ENCODE measurements at places on chromosomes 16 and 17.

GRCh38 chr17:43135454-43135819 lies 10.3 kb upstream of the BRCA1 start:
- DNase-seq, result no peak

- DNase-seq, result no peak
Observed at GRCh38 chr16:3601614-3602319, 9.6 kb downstream of the SLX4 start.

GRCh38 chr17:12588531-12588930 lies 77.2 kb upstream of the MYOCD start:
- DNase-seq, result no peak

- DNase-seq, result no peak
Observed at GRCh38 chr17:83025636-83026280, 53.7 kb upstream of the METRNL start.

DNA sequence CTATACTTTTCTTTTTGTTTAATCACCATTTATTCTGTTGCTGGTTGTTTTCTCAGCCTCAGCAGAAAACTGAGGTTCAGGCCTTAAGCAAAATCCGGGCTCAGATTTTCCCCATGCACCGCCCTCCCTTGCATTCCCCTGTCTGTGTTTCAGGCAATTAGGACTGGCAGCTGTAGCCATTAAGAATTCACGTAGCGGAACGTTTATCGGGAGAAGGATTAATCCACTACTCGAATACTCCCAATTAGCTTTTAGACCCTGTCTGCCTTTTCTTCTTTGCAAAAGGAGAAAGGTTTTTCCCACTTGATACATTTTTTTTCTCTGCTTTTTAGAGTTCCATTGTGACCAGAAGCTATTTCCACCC lies 173.1 kb downstream of the RPTOR start:
- no peak for DNase-seq

DNA sequence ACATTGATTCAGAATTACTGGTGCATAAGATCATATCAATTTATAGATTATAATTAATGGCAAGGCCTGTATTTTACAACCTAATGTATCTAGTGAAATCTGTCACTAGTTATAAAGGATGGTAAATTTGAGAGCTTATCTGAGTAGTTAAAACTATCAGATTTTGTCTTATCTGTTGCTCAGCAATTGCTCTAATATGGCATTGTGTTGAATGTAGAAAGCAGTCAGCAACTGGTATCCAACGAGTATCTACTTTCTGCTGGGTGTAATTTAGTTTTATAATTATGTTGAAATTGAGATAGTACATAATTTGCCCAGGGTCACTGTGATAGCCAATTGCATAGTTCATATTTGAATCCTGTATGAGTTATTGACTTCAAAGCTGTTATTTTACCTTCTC lies 1005.7 kb downstream of the CDH11 start:
- no peak for DNase-seq

- DNase-seq, result peak; percentile 67
Observed at GRCh38 chr16:28977703-28978662, 3.4 kb downstream of the SPNS1 start.

DNA sequence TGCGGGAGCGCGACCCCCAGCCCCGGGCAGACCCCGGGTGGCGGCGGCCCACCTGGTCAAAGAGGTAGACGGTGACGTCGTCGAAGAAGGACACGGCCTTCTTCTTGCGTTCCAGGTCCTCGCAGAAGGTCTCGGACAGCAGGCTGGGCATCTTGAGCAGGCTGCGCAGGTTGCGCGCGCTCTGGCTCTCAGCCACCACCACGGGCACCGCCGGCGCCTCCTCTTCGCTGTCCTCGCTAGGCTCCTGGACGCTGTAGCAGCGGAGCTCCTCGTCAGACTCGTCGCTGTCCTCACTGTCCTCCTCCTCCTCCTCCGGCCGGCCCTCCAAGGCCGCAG lies 45.2 kb upstream of the PVALEF start:
- DNase-seq, result no peak

GRCh38 chr17:27807567-27808470 lies 7.5 kb upstream of the NOS2 start:
- peak; percentile 75 for DNase-seq

- no peak for DNase-seq
Observed at GRCh38 chr17:28717578-28718332, at the start of gene RAB34. RAB34 (minus strand) TSS chr17:28717868; CDS start chr17:28717266, 602 bp downstream.

DNA sequence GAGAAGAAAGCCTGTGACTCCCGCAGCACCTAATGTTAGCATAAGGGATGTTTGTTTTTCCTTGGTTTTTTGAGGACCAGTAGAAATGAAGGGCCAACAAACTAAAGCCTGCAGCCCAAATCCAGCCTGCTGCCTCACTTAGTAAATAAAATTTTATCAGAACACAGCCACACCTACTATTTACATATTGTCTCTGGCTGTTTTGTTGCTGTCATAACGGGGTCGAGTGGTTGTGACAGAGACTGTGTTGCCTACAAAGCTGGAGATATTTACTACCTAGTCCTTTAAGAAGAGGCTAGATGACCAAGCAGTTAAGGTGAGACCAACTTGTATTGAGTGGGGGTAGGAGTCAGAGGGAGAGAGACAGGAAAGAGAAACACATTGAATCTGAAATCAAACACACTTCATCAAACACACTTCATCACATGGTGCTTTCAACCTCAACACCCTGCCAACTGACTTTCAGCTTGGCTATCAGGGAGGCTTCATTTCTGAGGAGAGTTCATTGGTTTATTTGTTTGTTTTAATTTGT lies 546.3 kb upstream of the CDH11 start:
- no peak for DNase-seq

GRCh38 chr17:14843086-14843795 lies 421.9 kb downstream of the PMP22 start:
- no peak for DNase-seq

DNA sequence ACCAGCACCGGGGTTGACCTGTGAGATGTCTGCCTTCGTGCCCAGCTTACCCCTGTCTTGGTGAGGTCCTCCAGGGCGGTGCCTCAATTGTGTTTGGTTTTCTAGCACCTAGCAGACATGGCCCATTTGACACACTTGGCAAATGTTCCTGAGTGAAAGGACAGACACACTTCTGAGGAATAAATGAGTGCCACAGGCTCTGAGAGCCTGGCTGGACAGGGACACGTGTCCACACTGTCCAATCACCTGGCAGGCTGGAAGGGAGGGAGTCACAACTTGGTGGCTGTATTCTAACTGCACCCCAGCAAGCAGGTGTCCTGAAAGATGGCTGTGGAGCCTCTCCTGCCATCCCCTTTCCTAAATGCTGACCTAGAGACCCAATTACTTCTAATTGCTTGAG lies 7.4 kb downstream of the MAP3K14 start:
- DNase-seq, result no peak

GRCh38 chr16:15885560-15886001 lies 2.8 kb downstream of the CEP20 start:
- no peak for DNase-seq

Measured in germinal center (tissue), 1 donor.